ENCODE measurements at places on chromosomes 1 and 21. TPM values are rescaled to one million over a fixed set of nuclear protein-coding genes. Genes with fewer than 3 reads are reported as not detected.
A peak's percentile ranks its signal among the peaks of the same experiment; 100 is the strongest.

GRCh38 chr1:54108156-54108555 lies 44.6 kb downstream of the CDCP2 start:
- no peaks in the 10 kb centered on the region for H3K4me1 ChIP-seq
- H3K36me3 ChIP-seq, result no peaks in the 10 kb centered on the region
- no peaks in the 10 kb centered on the region for H3K27me3 ChIP-seq
- DNase-seq, result no peak

DNA sequence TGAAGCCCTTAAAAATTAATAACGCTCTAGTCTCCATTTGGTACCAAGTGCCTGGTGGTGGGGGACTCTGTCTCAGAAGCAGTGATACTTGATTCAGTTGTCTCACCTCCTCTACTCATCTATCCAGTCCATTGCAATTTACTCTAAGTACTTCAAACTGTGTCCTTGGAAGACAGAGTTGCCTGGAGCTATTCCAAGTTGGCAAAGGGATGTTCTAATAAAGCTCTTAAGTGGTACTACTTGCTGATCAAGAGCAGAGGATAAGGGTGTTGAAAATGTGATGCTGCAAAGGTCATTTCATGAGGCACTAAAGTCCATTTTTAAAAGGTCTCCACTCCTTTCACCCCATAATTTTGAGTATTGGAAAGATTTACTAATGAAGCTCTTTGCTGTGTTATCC lies 142.2 kb downstream of the NFIA start:
- no peaks in the 10 kb centered on the region for H3K36me3 ChIP-seq
- H3K27ac ChIP-seq, result no peak overlapping the region
- peaks cover 4% of the 10 kb centered on the region for H3K4me1 ChIP-seq
- no peak for DNase-seq
- no peaks in the 10 kb centered on the region for H3K27me3 ChIP-seq

DNA sequence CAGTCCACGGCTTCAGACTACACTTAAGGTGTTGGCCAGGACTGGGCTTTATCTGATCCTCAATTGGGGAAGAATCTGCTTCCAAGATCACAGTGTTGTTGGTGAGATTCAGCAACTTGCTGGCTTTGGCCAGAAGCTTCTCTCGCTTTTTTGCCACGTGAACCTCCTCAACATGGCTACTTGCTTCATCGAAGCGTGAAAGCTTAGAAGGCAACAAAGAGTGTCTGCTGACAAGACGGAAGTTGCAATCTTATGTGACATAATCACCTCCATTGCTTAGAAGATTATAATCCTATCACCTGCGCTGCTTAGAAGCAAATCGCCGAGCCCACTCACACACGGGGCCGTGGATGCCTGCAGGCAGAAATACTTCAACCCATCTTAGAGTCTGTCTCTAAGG lies 10.4 kb upstream of the ITPKB start:
- DNase-seq, result no peak
- H3K27ac ChIP-seq, result no peak overlapping the region
- no peaks in the 10 kb centered on the region for H3K36me3 ChIP-seq

DNA sequence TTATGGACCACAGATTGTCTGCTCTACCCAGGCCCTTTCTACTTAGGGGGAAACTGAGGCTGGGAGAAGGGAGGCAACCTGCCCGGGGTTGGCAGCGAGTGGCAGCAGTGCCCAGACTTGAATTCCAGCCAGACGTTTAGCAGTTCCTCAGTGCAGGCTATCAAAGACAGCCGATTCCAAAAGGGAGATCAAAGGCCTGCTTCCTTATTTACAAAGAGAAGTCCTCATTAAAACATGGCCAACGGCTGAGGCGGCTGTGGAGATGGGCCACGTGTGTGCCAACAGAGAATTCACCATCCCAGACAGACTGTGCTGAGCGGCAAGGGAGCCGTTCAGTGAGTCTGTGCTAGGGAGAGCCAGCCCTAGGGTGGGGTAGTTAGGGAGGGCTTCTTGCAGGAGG lies 27.7 kb downstream of the C1QB start:
- H3K27ac ChIP-seq, result no peak overlapping the region
- no peaks in the 10 kb centered on the region for H3K36me3 ChIP-seq
- no peaks in the 10 kb centered on the region for H3K4me1 ChIP-seq
- no peaks in the 10 kb centered on the region for H3K27me3 ChIP-seq

DNA sequence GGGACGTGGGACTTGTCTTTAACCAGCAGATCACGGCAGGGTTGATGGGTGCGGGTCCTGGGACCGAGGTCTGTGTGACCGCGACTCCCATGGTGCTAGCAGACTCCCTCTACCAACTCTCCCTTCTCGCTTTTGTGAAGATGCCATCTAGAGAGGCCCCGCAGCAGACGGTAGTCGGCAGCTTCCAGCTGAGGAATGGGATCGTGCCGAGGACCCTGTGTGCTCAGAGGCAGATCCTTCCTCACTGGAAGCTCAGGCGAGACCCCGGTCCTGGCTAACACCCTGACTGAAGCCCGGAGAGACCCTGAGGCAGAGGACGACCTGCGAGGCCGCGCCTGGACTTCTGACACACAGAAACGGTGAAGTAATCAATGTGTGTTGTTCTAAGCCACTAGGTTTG lies 12.5 kb upstream of the SPATC1L start:
- no peaks in the 10 kb centered on the region for H3K4me1 ChIP-seq
- no peak overlapping the region for H3K4me3 ChIP-seq
- no peaks in the 10 kb centered on the region for H3K27me3 ChIP-seq
- peak; percentile 8 for DNase-seq
- H3K36me3 ChIP-seq, result no peaks in the 10 kb centered on the region

The GREM2 gene
- total RNA-seq, result 0.59 TPM

GRCh38 chr21:44006656-44007055 lies 5.5 kb upstream of the TRAPPC10 start:
- H3K27me3 ChIP-seq, result no peaks in the 10 kb centered on the region
- peak overlapping the region; percentile 80 for H3K27ac ChIP-seq
- peak; percentile 79 for DNase-seq
- H3K4me3 ChIP-seq, result no peak overlapping the region
- no peaks in the 10 kb centered on the region for H3K4me1 ChIP-seq
- no peaks in the 10 kb centered on the region for H3K36me3 ChIP-seq

Measured in uterus (tissue), 4 donors.